ENCODE measurements at places on chromosomes 6 and 20. TPM values are rescaled to one million over a fixed set of nuclear protein-coding genes. Genes with fewer than 3 reads are reported as not detected.

DNA sequence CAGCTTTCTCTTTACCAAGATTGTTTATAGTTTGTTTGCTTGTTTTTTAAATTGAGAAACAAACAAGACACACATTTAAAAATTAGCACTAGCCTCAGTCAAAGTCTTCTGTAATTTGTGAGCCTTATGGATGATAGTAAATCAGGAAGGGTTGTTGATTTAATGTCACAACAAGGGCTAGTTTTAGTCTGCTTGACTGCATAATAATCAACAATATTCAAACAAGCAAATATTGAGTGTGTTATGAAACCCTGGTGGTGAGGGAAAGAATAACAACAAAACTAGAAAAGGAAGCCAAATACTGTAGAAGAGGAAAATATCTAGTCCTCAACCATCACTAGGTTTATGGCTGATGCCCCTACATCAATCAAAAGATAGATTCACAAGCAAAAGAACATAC, 228.6 kb downstream of the TBC1D7 start:
- no peak for DNase-seq

- no peak for DNase-seq
Observed at GRCh38 chr6:130843575-130844320, 16.5 kb downstream of the SMLR1 start.

- DNase-seq, result no peak
Observed at GRCh38 chr6:92469186-92469828, 950.1 kb downstream of the EPHA7 start.

- DNase-seq, result no peak
Observed at GRCh38 chr6:33076406-33076934, 680 bp downstream of the HLA-DPB1 start.

DNA sequence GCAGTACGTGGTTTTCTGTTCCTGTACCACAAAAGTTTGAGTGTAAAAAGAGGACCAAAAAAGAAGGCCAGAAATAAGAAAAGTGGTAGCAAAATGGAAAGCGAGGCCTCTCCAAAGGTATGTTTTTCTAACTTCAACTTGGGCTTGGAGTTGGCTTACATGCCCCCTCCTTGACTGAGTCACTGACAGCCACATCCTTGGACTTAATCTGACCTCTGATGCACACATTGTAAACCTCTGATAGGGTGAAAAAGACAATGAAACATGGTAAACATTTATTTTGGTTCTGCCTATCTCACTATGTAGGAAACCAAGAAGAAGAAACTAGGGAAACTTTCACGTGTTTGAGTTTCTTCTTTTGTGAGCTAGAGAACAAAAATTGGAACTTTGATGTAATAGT, 503.2 kb upstream of the ID4 start:
- no peak for DNase-seq

DNA sequence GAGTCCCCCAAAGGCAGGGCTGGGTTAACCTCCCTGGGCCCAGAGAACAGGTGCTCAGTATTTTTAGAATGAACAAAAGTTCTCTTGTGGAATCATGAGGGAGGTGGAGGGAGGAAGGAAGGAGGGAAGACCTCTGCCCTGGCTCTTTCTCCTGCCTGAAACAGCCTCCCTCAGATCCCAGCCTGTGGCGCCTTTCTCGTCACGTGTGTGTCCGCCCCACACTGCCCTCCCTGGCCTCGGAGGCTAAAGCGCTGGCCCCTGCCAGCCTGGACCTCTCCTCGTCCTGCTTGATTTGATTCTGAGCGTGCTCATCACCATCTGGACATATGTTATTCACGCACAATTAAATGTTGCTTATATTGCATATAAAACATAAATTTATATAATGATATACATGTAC, 40.9 kb downstream of the PHACTR3 start:
- no peak for DNase-seq

DNA sequence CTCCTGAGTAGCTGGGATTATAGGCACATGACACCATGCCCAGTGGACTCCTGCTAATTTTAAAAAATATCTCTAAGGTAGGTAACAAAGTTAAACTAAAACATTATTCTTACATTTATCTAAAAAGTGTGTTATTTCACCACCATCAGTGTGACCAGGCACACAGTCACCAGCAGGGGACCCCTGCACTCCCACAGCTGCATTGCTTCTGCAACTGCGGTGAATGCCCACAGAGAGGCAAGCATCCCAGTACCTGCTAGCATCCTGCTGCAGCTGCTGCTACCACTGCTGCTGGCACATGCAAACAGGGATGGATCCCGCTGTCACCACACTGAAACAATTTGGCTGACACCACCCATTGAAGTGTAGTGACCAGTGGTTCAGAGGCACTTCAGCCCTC, 21.9 kb upstream of the EPB41L2 start:
- no peak for DNase-seq

DNA sequence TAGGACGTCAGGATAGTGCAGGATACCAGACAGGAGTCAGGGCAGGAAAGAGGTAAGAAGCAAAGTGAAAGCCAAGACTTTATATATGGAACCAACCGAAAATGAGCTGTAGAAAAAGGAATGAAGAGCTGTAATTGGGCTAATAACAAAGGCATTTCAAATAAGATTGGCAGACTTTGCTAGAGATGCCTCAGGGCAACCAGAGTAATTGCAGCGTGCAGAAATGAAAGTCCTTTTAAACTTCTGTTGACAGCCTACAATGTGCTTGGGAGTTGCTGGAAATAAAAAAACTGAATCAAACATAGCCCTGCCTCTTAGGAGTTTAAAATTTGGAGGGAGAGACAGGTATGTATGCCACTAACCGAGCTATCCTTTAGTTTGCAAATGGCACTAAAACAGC, 56.4 kb upstream of the NKX2-4 start:
- no peak for DNase-seq

GRCh38 chr20:46688151-46689081, 828 bp downstream of the TP53RK start:
- DNase-seq, result no peak

- DNase-seq, result no peak
Observed at GRCh38 chr6:3764516-3765335, 13.2 kb upstream of the PXDC1 start.

GRCh38 chr6:27667016-27667656, 194.2 kb upstream of the ZNF184 start:
- no peak for DNase-seq

DNA sequence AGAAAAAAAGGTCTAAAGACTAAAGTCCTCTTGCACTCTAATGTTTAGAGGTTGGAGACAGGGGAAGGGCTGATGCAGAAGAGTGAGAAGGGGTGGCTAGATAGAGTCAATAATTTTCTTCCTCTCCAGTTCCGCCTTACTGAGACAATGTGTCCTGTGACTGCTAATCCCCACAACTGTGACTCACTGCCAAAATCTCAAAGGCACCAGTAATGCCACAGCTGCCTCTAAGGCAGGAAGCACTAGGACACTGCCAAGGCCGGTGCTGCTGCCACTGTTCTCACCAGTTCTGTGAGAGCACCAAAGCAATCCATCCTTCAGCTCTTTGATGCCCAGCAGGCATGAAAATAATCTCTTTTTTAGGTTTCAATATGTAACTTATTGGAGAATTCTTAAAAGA, 701.9 kb upstream of the MAP3K7 start:
- DNase-seq, result no peak

DNA sequence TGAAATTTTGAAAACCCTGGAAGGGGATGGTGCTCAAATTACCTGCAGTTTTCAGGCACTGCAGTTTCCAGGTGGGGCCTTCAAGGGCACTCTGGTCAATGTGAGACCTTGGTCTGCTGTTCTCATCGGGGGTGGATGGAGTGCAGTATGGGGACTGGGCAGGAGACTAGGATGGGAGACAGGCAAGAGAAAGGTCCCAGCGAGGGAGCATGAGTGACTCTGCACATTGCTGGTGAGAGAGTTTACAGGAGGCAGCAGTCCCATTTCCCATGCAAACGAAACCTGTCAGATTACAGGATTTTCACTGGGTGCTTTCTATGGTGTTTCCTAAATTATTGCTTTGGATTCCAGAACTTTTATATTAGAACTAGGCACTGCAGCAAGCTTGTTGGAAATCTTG, 73.5 kb upstream of the DTNBP1 start:
- DNase-seq, result no peak

GRCh38 chr20:14617123-14617522, 279.7 kb upstream of the FLRT3 start:
- DNase-seq, result no peak

- DNase-seq, result no peak
Observed at GRCh38 chr20:57792386-57793080, 82.7 kb upstream of the PMEPA1 start.

DNA sequence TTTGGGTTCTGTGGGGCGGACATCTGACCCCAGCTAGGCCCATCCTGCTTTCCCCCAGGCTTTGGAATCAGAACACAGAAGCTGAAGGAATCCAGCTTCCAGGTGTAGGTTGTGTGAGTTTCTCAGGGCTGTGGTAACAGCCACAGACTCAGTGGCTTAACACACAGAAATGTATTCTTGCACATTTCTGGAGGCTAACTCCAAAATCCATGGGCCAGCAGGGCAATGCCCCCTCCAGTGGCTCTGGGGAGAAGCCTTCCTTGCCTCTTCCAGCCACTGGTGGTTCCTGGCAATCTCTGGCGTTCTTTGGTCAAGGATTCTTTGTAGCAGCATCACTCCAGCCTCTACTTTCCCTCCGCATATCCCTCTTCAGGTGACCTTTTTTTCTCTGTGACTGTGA, 1.3 kb upstream of the EMILIN3 start:
- no peak for DNase-seq

DNA sequence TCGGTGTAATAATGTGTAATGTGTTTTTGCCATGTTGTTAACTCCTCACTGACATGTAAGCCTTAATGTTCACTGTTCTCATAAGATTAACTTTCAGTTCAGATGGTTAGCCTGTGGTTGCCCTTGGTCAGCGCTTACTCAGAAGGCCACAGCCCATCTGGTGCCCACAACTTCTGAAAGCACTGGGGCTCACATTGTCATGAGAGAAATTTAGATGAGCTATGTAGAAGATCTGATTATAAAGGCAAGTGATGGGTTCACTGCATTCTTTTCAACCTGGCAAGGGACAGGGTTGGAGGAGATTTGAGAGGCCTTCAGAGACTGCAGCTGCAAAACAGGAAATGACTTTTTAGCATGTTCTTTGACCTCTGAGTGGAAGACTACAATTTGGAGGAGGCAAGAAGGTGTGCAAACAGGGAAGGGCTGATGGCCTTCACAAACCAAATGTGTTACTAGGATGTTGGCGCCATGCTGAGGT, 242.3 kb upstream of the SUPT3H start:
- no peak for DNase-seq

GRCh38 chr20:33563788-33564187, 73.9 kb downstream of the CBFA2T2 start:
- no peak for DNase-seq

GRCh38 chr20:3227506-3227905, 11.5 kb downstream of the SLC4A11 start:
- DNase-seq, result no peak

GRCh38 chr20:9573335-9574151, 59.2 kb downstream of the LAMP5 start:
- DNase-seq, result no peak

- DNase-seq, result no peak
Observed at GRCh38 chr6:39572661-39573340, 152.4 kb downstream of the KIF6 start.

GRCh38 chr6:165848086-165848426, 185.0 kb upstream of the PDE10A start:
- no peak for DNase-seq

DNA sequence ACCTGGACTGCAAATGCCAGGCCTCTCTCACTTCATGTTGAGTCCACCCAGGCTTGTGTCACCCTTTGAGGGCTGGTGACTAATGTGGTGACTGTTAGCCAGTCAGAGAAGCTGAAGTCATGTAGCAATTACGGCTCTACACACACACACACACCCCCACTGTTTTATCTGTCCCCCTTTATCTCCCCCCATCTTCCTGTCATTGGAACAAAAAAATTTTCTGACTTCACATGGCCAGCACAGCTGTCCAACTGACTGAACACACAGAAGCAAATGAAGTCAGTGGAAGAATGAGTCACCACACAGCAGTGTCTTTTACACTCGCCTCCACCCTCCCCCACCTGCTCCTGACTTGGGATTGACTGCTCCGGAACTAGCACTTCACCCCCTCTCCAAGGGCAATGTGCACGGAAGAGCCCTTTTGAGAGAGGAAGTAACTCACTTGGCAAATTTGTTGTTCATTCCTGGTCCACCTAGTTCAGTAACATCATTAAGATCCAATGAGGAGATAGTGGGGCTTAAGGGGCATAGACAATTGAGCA, 198.0 kb downstream of the RNF144B start:
- DNase-seq, result peak; percentile 84

GRCh38 chr20:16423311-16424212, 149.7 kb downstream of the KIF16B start:
- DNase-seq, result no peak

DNA sequence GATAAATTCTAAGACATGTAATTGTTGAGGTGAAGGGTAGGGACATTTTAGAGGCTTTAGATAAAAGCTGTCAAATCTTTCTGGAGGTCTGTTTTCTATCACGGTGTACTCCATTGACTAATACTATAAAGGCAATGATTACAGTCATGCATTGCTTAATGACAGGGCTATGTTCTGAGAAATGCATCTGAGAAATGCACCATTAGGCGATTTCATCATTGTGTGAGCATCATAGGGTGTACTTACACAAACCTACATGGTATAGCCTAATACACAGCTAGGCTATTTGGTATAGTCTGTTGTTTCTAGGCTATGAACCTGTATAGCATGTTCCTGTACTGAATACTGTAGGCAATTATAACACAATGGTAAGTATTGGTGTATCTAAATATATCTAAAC, 71.3 kb upstream of the FYN start:
- no peak for DNase-seq

SPATA25 gene
- 3.0 TPM for total RNA-seq

TFAP2A gene
- total RNA-seq, result not detected

SAMD3 gene
- total RNA-seq, result 2.0 TPM

ZC2HC1B gene
- total RNA-seq, result not detected

RIN2 gene
- total RNA-seq, result 70.7 TPM

NNAT gene
- total RNA-seq, result 1.6 TPM

EPHA7 gene
- under 0.01 TPM for total RNA-seq

RHAG gene
- not detected for total RNA-seq

AVP gene
- not detected for total RNA-seq

AIG1 gene
- total RNA-seq, result 101 TPM

NRSN1 gene
- not detected for total RNA-seq

PIM1 gene
- 23.0 TPM for total RNA-seq

MYCT1 gene
- 15.0 TPM for total RNA-seq

SUPT3H gene
- total RNA-seq, result 10.6 TPM

NOX3 gene
- total RNA-seq, result not detected

JAG1 gene
- 46.5 TPM for total RNA-seq

ZNF391 gene
- 6.9 TPM for total RNA-seq

Measured in thyroid gland (tissue), 4 donors.